ENCODE measurements at places on chromosomes 6 and 20. TPM values are rescaled to one million over a fixed set of nuclear protein-coding genes. Genes with fewer than 3 reads are reported as not detected.

DNMT3B gene
- 29.0 TPM for total RNA-seq

CYP39A1 gene
- 0.17 TPM for total RNA-seq

MCCD1 gene
- not detected for total RNA-seq

ATG5 gene
- total RNA-seq = 24.8 TPM

GRCh38 chr20:61185181-61185580 lies 66.9 kb upstream of the CDH4 start:
- DNase-seq = no peak

- DNase-seq = no peak
Measured at GRCh38 chr20:46089167-46089416, 670 bp downstream of the NCOA5 start.

- no peak for DNase-seq
Measured at GRCh38 chr20:40979247-40979646, 49.4 kb upstream of the TOP1 start.

DNA sequence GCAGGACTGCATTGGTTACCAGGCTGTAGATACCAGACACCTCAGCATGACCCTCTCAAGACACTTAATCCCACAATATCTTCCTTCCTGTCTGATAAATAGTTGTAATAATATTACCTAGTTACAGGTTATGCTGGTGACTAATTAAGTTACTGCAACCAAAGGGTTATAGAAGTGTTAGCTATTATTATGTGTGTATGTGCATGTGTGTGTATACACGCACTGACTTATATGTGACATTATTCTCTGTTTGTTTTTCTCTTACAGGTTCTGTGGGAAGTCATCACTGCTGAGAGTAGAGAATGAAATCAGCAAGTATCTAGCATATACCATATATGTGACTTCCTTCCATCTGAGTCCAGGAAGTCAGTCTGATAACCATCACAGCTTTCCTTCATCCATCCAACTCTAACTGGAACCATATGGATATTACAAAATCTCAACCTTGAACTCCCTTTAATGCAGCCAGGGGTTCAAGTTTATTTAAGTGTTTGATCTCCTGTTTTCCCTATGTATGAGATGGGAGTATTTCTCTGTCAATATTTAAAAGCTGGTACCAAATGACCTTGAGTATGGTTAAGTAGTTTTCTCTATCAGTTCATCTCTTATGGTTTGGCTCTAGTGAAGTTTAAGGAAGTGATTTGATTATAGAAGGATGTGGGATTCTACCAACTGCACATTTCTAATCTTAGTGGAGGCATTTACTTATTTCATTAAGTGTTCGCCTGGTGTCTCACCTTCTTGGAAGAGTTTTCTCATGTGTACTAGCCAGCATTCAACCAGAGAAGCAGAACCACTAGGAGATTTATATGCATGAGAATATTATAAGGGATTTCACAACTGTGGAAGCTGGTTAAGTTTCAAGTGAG lies 313.2 kb downstream of the HIVEP2 start:
- no peak for DNase-seq

DNA sequence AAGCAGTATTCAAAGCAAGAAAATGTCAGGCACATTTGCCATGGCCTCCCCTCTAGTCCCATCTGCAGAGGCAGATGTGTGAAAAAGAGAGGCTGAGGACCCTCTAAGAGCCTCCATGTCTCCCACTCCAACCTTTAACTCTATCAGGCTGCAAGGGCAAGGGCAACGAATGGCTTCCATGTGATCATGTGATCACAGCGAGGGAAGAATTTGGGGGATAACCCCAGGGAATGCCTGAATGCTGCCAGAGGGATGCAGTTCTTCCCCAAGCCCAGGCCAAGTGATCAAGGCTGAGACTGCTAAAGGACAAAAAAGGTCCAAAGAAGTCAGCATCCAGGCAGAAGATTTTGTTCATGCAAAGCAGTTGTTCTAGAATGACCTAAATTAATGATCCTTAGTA lies 4.9 kb downstream of the CHD6 start:
- DNase-seq = no peak

DNA sequence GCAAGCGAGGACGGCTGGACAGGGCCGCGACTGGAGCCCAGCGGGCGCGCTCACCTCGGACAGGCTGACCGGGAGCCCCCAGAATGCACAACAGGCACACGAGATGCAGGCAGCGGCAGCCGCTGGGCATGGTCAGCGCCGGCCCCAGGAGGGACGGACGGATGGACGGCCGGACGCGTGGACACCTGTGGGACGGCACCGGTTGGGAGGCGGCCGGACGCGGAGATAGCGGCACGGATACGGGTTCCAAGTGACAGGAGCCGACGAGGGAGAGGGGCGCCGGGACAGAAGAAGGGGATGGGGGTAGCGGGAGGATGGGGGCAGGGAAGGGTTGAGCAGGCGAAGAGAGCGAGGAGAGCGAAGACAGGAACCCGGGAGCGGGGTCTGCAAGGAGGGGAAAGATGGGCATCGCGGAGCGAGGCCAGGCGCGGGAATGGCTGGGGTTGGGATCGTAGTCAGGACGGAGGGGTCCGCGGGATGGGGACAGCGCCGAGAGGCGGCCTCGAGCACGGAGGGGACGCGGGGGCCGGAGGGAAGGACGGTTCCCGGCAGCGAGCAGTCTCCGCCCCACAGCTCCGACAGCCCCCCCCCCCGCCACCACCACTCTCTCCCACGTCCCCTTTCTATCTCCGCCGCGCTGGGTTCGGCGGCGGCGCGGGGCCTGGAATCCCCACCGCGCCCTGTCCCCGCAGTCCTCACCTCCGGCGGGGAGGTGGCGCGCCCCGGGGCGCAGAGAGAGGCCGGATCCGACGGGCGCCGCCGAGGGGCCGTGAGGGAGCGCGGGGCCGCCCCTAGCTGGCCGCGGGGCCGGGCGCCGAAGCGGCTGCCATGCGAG lies 435 bp downstream of the DLK2 start:
- peak; percentile 97 for DNase-seq

GRCh38 chr6:116371120-116371917 lies 572 bp downstream of the DSE start:
- DNase-seq = peak; percentile 65

DNA sequence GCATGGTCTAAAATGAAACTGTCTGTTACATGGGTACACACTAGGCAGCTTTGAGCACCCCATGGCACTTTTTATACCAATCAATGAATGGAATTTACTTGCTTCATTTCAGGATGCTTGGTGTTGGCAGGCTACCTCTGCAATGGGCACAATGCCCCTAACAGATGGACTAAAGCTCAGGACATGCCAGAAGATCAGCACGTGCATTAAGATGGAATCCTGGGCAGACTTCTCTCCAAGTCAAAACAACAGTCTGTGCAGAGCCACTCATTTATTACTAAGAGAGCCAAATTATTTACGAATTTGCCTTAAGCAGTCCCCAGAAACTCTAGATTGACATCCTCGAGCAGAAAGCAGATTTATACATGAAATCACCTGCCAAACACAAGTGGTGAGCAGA lies 55.8 kb upstream of the SCML4 start:
- DNase-seq = no peak

DNA sequence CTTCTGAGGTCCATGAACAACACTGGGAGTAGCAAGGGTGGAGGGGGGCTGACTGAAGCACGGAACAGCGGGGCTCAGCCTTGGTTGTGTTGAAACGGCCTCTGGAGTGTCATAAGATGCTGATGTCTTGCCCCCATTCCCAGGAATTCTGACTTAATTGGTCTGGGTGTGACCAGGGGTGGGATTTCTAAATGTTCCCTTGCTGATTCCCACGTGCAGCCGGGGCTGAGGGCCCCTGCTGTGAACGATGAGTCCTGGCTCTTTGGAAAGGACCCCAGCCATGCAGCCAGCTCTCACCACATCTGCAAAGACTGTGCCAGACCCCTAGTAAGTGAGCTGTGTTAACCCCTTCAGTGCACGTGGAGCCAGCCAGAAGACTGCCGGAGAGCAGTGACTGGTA lies 28.6 kb upstream of the FAM50B start:
- no peak for DNase-seq
